Fibroblast of gingiva (primary cell): ENCODE measurements at places on chromosomes 5 and 9.

DNA sequence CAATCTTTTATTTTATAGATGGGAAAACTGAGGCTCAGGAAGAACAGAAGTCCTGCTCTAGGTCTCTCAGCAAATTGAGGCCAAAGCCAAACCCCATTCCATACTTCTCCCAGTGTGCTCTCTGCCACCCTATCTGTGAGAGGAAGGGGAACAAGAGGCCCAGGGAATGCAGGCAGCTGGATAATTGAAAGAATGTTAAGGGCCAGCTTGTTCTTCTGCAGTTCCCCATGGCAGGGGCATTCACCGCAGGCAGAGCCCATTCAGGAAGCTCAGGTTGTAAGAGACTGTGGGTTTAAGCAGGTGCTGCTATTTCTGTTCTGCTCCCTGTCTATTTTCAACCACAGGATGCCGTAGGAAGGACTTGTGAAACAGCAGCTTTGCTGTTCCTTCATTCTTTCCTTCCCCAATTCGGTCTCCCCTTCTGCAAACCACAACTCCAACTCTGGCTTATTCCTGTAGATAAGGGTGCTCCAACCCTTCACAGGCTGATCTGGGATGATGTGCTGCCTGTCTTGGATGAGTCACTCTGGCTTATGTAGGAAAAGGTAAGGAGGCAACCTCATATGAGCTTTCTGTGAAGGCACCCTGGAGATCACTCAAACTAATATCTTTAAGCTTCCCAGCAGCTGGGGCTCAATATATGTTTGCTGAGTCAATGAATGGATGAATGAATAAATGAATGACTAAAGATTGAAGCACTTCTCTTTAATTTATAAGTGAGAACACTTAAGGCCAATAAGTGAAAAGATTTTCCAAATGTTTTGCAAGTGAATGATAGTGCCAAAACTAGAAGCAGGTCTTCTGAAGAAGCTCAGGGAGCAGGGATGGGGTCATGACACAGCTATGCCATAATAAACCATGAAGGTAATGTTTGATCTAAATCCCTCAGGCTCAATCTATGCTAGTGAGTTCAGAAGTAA lies 377.6 kb downstream of the BRINP1 start:
- DNase-seq = no peak

GRCh38 chr9:134063088-134063570 lies 4.7 kb downstream of the BRD3 start:
- DNase-seq = no peak

GRCh38 chr5:98581112-98581997 lies 192.1 kb upstream of the RGMB start:
- DNase-seq = peak; percentile 62

GRCh38 chr9:121298016-121298538 lies 30.1 kb downstream of the GSN start:
- no peak for DNase-seq

GRCh38 chr9:86503314-86503713 lies 149.1 kb upstream of the TUT7 start:
- DNase-seq = no peak

DNA sequence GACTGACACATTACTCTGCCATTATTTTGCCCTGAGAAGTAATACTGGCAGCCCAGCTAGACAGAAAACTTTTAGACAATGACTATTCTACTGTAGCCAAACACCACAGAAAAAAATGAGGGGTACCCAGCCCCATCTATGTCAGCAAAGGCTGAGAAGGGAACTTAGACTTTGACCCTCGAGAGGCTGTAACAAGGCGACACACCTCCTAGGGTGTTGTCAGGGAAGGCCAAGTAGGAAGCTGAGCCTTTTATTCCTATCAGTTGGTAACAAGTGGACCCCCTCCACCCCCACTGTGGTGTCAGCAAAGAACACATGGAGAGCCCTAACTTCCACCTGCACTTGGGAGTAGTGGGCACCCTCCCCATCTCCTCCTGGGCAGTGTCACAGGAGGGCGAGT lies 55.6 kb downstream of the SPTLC1 start:
- DNase-seq = no peak

DNA sequence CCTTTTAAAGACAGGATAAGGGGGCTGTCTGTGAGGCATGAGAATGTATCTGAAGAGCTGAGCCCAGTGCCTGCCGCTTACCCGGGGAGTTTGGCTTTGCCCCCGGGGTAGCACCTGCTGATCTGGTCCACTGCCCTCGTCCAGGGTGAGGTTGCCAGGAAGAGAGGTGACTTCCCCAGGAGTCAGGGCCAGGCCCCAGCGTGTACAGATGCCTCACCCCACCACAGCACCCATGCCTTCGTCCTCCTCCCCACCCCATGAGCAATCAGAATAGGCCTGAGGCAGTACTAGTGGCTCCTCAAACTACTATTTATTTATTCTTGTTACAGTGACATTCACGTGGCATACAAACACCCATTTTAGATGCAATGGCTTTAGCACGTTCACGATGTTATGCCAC lies 15.7 kb upstream of the AIF1L start:
- no peak for DNase-seq

DNA sequence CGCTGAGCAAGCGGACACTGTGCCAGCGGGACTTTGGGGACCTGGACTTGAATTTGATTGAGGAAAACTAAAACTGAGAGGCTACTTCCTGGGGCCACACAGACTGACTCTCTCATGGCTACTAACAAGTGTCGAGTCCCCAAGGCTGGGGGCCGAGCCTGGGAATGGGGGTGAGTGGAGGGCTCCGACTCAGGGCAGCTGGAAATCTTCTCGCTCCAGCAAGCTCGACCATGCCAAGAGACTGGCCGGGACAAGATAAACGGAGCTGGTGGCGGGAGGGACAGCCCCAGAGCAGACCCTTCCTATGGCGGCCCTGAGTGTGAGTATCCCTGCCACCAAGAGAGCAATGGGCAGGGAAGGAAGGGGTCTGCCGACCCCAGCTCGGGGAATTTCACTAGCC lies 5.6 kb upstream of the KDM3B start:
- DNase-seq = no peak

GRCh38 chr5:54905942-54906537 lies 79.4 kb downstream of the ESM1 start:
- peak; percentile 68 for DNase-seq

GRCh38 chr5:128494516-128494915 lies 43.5 kb downstream of the FBN2 start:
- DNase-seq = no peak

DNA sequence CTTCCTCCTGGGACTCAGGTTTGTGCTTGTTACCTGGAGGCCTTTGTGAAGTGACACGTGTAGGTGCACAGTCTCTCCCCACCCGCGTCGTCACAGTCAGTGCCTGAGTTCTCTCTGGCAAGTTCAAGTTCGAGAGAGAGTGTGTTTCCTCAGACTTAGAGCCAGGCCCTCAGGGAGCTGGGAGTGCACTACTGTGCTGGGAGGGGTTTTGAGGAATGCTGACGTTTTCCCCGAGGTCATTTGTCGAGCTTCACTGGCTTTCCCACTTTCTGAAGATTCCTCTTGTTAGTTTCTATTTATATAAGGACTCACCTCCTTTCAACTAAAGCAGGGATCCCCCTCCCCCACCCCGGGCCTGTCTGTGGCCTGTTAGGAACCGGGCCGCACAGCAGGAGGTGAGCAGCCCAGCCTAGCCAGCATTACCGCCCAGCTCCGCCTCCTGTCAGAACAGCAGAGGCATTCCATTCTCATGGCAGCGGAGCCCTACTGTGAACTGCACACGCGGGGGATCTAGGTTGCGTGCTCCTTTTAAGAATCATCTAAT lies 209.2 kb downstream of the DIRAS2 start:
- DNase-seq = no peak

GRCh38 chr9:15294604-15295003 lies 12.4 kb downstream of the TTC39B start:
- DNase-seq = no peak

- DNase-seq = no peak
These were observed 53.6 kb upstream of the SLC1A3 start for GRCh38 chr5:36552651-36553393.

DNA sequence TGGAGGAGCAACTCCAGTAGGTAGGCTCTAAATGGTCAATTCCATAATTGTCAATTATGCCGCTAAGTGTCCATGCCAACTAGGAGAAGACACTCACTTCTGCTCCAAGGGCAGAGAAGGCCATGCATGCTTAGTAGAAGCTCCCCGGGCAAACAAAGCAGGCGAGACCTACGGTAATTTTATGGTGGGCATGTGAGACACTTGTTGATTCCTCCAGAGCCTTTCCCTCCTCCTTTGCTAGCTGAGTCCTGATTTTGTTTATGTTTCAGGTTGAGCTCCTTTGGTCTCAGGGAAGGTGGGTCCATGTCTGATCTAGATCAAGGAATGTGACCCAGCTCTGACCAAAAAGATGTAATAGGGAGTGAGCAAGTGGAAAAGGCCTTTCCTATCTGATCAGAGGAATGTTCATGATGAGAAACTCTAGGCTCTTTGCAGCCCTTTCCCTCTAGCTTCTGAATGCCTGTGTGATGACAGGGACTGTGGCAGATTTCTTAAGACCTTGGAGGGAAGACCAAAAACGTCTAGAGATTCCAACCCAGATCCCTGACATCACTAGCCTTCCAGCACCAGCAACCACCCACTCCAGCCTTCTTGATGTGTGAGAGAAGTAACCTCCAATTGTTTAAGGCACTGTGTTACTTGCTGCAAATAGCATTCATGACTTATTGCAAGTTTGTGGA lies 7.7 kb upstream of the CPEB4 start:
- DNase-seq = peak; percentile 50

- no peak for DNase-seq
These were observed 25.0 kb upstream of the FREM1 start for GRCh38 chr9:14935106-14935751.

GRCh38 chr9:126499005-126499910 lies 114.5 kb upstream of the LMX1B start:
- DNase-seq = no peak

GRCh38 chr5:158127536-158127935 lies 268.6 kb upstream of the CLINT1 start:
- no peak for DNase-seq

GRCh38 chr5:92525131-92525530 lies 1055.9 kb downstream of the NR2F1-AS1 start:
- DNase-seq = peak; percentile 27

GRCh38 chr9:83471241-83471640 lies 67.0 kb downstream of the FRMD3 start:
- DNase-seq = peak; percentile 11

- no peak for DNase-seq
These were observed 43.8 kb upstream of the GFPT2 start for GRCh38 chr5:180396926-180397325.

DNA sequence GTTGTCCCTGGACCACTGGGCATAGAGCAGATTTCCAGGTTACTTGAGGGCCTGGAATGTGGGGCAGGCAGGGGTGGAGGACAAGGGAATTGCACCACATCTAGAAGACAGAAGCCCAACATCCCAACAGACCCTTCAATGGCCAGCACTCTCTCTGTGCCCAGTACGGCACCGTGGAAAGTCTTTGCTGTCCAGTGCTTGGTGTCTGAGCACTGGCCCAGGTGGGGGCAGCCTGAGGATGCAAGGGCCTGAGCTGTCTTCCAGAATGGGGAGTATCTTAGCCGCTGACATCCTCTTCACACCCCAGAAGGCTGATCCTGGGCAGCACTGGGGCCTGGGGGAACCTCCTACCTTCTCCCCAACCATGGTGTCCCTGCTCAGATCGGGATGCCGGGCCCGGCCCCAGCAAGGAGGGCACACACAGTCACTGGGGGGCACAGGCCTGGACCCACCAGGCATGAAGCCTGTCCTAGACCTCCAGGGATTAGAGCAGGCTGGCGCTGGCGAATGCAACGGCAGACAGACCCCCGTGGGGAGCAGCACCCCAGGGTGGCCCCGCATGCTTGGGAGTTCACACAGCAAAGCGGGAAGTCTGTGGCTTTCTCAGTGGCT lies 40.6 kb upstream of the OLFM1 start:
- DNase-seq = no peak

DNA sequence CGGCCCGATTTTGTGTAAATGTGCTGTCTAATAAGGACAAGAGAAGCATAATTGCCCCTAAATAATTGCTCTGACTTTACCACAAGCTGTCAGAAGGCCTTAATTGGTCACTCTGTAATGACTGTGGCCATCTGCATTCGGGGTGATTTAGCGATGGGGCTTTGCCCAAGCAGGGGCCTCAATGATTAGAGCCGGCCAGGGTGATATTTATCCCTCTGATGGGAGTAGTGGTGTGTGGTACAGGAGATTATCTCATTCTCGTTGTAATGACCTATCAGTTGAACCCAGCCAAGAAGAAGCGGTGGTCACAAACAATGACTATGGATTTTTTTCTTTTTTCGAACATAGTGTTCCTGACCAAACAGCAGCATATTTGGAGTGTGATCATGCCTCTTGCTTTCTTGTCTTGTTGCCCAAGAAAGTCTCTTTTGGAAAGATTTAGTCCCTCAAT lies 72.0 kb upstream of the SAP30L start:
- DNase-seq = peak; percentile 62

- peak; percentile 93 for DNase-seq
These were observed 10.2 kb upstream of the AKNA start for GRCh38 chr9:114397848-114398605.

- DNase-seq = peak; percentile 32
These were observed 648.5 kb upstream of the WWC1 start for GRCh38 chr5:167642779-167643517.

- DNase-seq = no peak
These were observed 28.5 kb downstream of the GLRA1 start for GRCh38 chr5:151896031-151896691.

GRCh38 chr5:93371893-93372292 lies 209.1 kb downstream of the NR2F1-AS1 start:
- no peak for DNase-seq

- DNase-seq = no peak
These were observed 14.2 kb downstream of the IL4 start for GRCh38 chr5:132687995-132688394.

DNA sequence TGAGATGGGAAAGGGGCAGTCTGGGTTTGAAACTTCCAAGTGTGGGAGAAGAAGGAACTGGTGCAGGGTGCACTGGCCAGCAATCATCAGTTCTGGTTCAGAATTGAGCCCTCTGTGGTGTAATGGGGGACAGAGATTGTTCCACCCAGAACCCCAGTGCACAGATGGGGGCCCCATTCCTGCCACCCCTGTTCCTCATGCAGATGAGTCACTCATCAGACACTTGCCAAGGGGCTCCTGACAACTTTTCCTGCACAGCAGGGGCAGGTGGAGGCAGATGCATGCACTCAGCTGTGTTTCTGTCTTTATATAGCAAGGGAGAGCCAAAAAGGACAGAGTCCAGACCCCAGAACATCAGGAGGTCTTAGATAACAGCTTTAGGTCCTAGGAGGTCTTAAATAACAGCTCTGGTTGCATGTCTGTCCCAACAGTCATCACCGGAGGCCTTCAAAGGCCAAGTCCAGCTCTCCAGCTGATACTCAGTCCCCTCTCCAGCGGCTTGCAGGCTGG lies 252.9 kb downstream of the HSPA4 start:
- DNase-seq = no peak
